ENCODE measurements at places on chromosomes 11 and 22. TPM values are rescaled to one million over a fixed set of nuclear protein-coding genes. Genes with fewer than 3 reads are reported as not detected.

Gene RAG1
- 0.42 TPM for total RNA-seq

Gene TTC28
- total RNA-seq = 42.6 TPM

Gene KRTAP5-4
- total RNA-seq = not detected

GRCh38 chr22:48523091-48523490 is 1304.6 kb downstream of the BRD1 start:
- peaks cover 59% of the 10 kb centered on the region for H3K27me3 ChIP-seq
- no peak overlapping the region for H3K4me3 ChIP-seq
- H3K36me3 ChIP-seq = no peaks in the 10 kb centered on the region
- no peak for DNase-seq

- H3K4me1 ChIP-seq = peaks cover 68% of the 10 kb centered on the region
- H3K4me3 ChIP-seq = no peak overlapping the region
Observed at GRCh38 chr11:110432713-110433392, 3.1 kb downstream of the FDX1 start.

GRCh38 chr11:32500001-32500400 is 64.7 kb upstream of the WT1 start:
- no peaks in the 10 kb centered on the region for H3K27me3 ChIP-seq
- no peaks in the 10 kb centered on the region for H3K4me1 ChIP-seq
- H3K27ac ChIP-seq = no peak overlapping the region
- DNase-seq = no peak
- no peaks in the 10 kb centered on the region for H3K36me3 ChIP-seq

DNA sequence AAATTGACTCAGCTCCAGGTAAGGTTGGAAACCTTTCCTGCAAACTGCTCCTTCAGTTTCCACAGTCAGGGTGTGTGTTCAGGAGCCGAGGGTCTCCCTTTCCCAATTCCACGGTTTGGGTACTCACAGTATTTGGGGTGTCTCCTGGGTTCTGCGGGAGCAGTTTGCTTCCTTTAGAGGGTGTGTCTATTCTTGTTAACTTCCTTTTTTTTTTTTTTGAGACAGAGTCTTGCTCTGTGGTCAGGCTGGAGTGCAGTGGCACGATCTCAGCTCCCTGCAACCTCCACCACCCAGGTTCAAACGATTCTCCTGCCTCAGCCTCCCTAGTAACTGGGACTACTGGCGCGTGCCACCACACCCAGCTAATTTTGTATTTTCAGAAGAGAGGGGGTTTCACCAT is 251.4 kb downstream of the LUZP2 start:
- H3K4me1 ChIP-seq = no peaks in the 10 kb centered on the region
- no peaks in the 10 kb centered on the region for H3K27me3 ChIP-seq
- no peak overlapping the region for H3K4me3 ChIP-seq
- no peak overlapping the region for H3K27ac ChIP-seq

DNA sequence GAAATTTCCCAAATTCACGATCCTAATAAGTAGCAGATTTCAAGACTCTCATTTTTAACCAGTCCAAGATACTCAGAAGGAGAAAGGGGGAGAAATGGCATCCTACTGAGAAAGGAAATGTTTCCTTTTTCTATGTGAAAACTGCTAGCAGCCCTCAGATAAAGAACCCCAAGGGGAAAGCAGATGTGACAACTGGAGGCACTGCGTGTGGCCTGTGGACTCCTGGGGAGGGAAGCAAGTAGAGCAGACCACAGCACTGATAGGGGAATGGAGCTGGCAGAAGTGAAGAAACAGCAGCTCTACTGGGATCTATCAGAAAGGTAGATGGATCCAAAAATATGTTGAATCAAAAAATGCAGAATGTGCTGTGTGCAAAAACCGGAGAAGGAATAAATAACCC is 239.7 kb upstream of the API5 start:
- no peak overlapping the region for H3K27ac ChIP-seq
- no peaks in the 10 kb centered on the region for H3K27me3 ChIP-seq

GRCh38 chr22:19742160-19743066 is 18.2 kb upstream of the TBX1 start:
- H3K27me3 ChIP-seq = no peaks in the 10 kb centered on the region
- no peak overlapping the region for H3K4me3 ChIP-seq
- H3K36me3 ChIP-seq = no peaks in the 10 kb centered on the region
- H3K27ac ChIP-seq = no peak overlapping the region
- no peaks in the 10 kb centered on the region for H3K4me1 ChIP-seq

DNA sequence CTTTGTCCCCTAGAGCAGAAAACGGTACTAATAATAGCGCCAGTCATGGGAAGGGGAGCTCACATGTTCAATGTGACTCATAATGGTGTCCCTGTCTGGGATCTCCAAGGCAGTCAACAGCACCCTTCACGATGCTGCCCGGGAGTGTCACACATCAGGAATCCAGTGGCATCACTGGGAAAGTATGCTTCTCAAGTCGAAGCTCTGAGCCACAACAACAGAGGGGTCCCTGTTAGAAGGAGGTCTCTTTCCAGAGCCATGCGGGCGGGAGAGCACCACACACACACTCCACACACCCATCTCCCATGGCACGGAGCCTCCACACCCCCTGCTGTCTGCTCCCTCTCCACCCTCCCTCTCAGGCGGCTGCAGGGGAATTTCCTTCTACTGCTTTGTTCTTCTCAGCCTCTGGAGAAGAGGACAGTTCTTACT is 119.7 kb downstream of the ETS1 start:
- H3K27me3 ChIP-seq = no peaks in the 10 kb centered on the region
- H3K4me1 ChIP-seq = peaks cover 88% of the 10 kb centered on the region
- peak overlapping the region; percentile 66 for H3K27ac ChIP-seq
- H3K36me3 ChIP-seq = no peaks in the 10 kb centered on the region
